ENCODE measurements at places on chromosomes 4 and X. TPM values are rescaled to one million over a fixed set of nuclear protein-coding genes. Genes with fewer than 3 reads are reported as not detected.

Gene FGFBP1
- total RNA-seq = 3.9 TPM

Gene HMX1
- total RNA-seq = 0.19 TPM

Gene EFNB1
- 10.1 TPM for total RNA-seq

Gene NDP
- total RNA-seq = not detected

Gene N4BP2
- total RNA-seq = 2.5 TPM

Gene ERVMER34-1
- 0.49 TPM for total RNA-seq

Gene THAP9
- total RNA-seq = 1.5 TPM

Gene TEX11
- not detected for total RNA-seq

Gene S100G
- total RNA-seq = not detected

Gene GRIA3
- not detected for total RNA-seq

Gene STEEP1
- 30.7 TPM for total RNA-seq

Gene MAGEB2
- total RNA-seq = not detected

Gene ABLIM2
- total RNA-seq = 4.4 TPM

Gene PRR32
- not detected for total RNA-seq
